Activated T-helper 9 cell treated with anti-CD3 and anti-CD28 coated beads, Interleukin-2, amount 50 U/mL, for 16 hours (primary cell): ENCODE measurements at places on chromosomes 1 and 21.

DNA sequence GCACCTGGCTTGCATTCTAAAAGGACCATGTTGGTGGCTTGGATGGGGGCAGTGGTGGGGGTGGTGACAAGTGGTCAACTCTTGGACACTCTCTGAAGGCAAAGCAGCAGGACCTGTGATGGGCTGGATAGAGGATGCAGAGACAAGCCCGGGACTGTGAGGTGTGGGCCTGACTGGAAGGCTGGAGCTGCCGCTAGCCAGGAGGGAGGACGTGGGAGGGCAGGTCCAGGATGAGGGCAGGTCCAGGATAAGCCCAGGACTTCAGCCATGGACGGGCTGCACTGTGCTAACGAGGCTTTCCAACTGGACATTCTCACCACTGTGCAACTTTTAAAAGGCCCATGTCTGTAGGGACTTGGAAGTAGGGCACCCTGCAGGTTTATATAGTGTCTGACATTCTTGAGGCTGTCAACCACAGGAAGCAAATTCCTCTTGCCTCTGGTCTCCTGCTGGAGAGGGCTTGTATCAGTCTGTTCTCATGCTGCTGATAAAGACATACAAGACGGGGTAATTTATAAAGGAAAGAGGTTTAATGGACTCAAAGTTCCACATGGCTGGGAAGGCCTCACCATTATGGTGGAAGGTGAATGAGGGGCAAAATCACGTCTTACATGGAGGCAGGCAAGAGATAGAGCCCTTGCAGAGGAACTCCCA, 8.3 kb upstream of the C1orf167 start:
- DNase-seq: no peak

DNA sequence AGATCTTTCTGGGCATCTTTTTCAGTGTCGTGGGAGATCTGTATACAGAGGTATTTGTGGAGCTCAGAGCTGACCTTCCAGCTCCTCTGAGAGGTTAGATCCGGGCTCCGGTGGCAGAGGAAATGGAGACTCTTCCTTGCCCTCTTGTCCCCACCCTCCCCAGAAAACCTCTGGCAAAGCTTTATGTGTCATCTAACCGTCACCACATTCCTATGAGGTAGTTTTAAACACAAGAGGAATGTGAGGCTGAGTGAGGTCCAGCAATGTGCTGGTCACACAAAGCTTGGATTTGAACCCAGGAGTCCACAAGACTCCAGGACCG, 1.2 kb downstream of the CD160 start:
- DNase-seq: no peak

DNA sequence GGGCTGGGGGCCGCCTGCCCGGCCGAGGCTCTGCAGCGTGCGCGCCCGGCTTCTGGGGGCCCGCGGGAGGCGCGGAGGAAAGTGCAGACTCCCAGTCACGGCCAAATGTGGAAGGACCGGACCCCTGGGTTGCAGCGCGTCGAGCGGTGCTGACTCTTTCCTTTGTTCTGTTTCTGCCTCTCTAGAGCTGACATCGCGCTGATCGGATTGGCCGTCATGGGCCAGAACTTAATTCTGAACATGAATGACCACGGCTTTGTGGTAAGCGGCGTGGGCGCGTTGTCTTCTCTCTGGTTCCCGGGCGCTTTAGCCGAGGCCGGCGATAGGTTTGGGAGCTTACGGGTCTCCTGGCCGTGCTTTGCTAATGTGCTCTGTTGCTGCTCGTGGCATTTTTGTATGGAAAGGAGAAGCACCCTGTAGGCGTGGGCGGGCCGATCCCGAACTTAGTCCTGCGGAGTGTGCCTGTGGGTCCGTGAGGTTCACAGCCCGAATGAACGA, 629 bp downstream of the PGD start:
- DNase-seq: peak; percentile 2

DNA sequence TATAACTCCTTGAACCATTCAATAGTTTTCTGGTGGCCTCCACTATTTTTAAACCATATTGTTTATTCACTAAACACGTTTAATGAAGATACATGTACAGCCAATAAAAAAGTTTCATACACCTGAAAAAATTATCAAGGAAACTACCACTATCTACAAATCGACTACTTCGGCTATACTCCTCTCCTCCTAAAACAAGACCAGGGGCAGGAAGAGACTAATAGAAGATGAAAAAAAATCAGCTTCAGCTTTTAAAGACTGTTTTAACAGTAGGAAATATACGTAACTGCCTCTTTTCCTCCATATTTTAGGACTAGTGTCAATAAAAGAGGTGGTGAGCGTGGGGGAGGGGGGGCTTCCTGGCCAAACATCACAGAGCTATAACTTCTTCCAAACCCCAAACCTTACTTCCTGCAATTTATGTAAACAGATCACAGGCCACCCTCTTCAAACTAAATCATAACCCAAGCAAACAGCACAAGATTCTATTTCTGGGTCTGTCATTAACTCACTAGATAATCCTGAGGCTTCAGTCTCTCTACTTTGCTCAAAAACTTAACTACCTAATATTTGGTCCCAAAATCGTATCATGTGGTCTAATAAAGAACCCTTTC, 15.1 kb downstream of the FOXJ3 start:
- no peak for DNase-seq

DNA sequence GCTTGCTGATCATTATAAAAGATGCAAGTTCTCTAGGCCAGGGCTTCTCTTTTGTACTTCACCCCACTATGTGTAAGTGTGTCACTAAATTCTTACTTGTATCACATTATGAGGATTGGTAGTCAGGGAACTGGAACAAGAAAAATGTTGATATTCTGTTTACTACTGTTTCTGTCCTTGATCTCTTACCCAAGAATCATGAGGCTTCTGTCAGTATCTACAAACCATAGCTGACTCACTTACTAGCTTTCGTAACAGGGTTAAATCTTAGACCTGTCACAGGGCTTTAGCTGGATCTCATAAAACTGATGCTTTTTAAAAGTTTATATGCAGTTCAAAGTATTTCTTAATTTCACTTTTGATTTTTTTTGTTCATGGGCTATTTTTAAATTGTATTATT, 681.2 kb downstream of the PLPP3 start:
- no peak for DNase-seq

DNA sequence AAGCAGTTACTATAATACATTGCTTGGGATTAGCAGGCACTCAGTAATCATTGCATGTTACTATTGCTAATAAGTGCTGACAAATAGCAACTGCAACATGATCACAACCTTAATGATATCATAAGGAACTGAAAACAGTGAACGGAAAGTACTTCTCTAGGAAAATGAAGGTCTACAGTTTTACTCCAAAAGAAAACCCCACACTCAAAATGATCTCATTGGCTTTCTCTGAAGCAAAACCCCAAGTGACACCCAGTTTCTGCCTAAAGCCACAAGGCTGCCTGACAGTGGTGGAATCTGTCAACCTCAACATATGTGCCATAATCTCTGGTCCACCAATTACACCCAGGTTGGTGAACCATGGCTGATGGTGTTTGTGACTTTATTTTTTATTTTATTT, 137.6 kb downstream of the PTGER3 start:
- DNase-seq: no peak

- DNase-seq: no peak
Measured at GRCh38 chr1:47814612-47815395, 182.4 kb downstream of the TRABD2B start.

DNA sequence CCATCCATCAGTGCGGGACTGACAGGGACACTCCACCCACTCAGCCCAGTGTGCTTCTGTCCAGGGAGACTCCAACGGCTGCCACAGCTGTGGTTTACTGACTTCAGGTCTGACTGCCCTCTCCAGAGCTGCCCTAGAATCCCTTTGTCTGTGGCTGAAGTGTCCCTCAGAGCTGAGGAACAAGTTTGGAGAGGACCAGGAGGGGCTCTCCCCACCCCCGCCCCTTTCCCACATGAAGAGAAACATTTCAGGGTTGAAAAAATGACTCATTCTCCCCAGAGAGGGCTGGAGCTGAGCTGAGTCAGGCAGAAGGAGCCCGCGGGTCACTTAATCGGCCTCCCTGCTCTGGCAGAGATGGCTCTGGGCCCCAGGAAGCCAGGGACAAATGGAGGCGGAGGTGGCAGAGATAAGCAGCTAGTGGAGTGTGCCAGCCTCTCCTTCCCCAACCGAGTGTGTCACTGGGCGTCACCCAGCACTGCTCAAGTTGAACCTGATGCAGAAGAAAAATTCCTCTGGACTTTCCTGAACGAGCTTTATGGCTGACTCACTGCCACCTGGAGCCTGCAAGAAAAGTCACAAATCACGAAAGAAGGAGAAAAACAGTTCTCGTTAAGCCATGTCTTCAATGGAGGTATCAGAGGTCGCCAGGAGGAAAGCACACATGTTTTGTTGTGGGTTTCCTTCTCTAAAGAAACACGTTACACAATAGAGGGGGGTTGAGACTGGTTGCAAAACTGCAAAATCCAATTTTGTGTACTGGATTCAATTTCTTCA, 34.3 kb upstream of the ECE1 start:
- DNase-seq: peak; percentile 65

DNA sequence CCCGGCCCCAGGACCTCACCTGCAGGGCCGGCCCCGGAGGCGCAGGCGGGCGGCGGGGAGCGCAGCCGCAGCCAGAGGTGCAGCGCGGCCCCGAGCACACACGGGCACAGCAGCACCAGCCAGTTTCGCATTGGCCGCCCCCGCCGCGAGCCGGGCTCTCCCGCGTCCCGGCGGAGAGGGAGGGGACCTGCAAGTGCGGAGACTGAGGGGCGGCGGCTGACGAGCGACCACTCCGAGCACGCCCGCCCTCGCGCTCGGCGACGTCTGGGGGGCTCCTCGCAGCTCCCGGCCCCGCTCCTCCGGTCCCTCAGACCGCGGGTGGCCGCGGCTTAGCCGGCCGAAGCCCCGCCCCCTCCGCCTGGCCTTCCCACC, at the start of gene B3GALNT2:
TSS of gene B3GALNT2 (minus strand) at position 331 of the 372 bp plus-strand sequence. CDS start at position 131, 200 bp downstream.
- no peak for DNase-seq

GRCh38 chr1:15344380-15344779, 65.3 kb upstream of the EFHD2 start:
- DNase-seq: no peak
